ENCODE measurements at places on chromosomes 1 and 21.

GRCh38 chr1:6294890-6295556, 34.1 kb upstream of the GPR153 start:
- DNase-seq = no peak

DNA sequence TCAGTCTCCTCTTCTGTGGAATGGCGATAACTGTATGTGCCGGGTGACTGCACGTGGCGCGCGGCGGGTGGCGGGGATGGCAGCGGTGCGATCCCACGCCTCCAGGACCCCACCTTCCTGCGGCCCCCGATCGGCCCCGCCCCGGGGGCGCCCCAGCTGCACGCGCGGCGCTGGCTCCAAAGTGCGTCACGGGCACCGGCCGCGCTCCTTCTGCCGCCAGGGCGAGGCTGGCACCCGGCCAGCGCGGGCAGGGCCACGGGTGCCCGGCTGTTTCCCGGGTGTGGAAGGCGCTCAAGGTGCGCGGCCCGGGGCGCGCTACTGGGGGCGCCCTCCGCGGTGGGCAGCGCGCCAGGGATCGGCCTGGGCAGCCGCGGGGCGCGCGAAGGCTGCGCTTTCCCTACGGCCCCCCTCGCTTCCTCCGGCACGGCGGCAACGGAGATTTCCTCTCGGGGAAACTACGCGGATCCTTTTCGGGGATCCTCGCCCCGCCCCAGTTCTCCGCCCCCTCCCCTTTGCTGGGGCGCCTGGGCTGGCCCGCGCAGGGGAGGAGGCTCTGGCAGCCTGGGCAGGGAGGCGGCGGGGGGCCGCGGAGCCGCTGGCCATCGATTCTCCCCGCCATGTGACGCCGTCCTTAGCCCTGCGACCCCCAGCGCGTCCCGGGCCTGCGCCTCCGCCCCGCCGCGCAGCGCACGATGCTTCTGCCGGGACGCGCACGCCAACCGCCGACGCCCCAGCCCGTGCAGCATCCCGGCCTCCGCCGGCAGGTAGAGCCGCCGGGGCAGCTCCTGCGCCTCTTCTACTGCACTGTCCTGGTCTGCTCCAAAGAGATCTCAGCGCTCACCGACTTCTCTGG, at the start of gene EVA1C:
EVA1C (plus strand) TSS at position 545 of the 853 bp plus-strand sequence; CDS start at position 693, 148 bp downstream.
- DNase-seq = no peak

- DNase-seq = no peak
Measured at GRCh38 chr1:172054172-172054571, 212.9 kb downstream of the DNM3 start.

- no peak for DNase-seq
Measured at GRCh38 chr1:89594096-89594740, 38.7 kb upstream of the LRRC8C start.

GRCh38 chr1:92538048-92538412, 51.3 kb upstream of the GFI1 start:
- DNase-seq = no peak

GRCh38 chr1:199843861-199844260, 183.6 kb upstream of the NR5A2 start:
- no peak for DNase-seq

DNA sequence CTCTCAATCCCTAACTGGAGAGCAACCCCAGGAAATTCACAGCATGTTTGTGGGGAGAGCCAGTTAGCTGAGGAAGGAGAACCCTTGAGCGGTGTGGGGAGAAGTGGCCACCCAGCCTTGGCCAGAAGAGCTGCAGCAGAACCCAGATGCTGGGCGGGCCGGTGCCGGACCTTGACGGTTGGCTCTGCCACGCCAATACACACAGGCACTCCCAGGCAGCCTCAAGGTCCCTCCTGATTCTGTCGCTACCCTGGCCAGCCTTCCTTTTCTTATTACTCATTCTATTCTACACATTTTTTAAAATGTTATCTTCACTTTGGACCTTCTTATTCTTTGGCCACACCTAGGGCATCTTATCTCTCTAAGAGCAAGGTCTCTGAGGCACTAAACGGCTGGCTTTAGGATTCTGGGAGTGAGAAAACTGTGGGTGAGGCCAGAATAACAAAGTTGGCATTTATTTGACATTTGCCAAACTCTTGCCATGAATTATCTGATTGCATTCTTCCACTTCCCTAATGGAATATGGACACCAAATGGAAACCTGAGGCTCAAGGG, 50.4 kb upstream of the GPR37L1 start:
- no peak for DNase-seq

DNA sequence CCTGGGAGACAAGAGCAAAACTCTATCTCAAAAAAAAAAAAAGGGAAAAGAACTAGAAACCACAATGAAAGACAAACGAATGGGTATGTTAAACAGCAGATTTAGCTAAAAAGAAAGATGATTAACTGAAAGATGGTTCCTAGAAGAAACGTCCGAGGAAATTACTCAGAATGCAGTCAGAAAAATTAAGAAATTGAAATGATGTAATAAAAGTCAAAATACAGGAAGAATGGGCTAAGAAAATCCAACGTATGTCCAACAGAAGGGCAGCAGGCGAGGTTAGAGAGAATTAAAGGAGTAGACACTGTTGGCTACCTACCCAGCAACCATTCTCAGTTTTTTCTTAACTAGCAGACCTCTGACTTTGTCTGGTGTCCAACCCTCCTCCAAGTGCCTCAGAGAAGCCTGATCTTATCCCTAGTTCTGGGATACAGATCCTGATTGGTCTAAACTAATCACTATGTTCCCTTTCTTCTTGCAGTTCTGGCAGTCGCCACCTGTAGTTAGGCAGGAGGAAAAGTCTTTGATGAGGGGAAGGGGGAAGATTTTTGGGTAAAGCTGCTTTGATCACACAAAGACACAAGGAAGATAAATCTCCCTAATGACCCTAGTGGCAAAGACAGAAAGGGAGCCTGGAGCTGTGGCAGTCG, 25.7 kb downstream of the GPR161 start:
- DNase-seq = no peak

DNA sequence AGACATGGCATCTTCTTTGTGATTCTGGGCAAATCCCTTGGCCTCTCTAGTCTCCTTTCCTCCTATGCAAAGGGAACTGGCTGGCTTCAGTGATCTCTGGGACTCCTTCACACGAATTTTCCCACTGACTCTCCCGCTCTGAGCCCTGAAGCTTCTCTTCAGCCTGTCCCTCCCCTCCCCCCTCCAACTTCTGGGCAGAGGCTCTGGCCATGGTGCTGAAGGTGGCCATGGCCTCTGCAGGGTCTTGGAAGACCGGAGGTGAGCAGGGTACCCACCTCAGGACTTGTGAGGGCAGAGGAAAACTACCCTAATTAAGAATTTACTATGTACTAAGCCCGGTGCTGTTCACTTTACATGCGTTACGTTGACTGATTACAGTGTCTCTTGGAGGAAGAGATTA, 29.4 kb upstream of the POU3F1 start:
- no peak for DNase-seq

DNA sequence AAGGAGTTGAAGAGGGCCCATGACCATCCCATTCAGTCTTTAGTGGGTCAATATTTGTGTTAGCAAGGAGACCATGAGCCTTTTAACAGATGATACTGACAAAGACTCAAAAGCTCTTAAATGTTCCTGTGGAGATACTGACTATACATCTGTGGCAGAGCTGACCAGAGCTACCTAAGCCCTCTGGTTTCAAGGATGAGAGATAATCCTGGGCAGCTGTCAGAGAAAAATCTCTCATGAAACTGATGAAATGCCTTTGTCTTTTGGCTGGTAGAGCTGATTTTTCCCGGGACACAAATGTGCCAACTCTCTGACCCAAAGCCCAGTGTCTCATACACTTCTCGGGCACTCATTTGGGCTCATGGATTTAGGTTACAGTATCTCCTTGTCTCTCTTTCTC, 100.9 kb downstream of the XCL2 start:
- DNase-seq = no peak

- no peak for DNase-seq
Measured at GRCh38 chr1:117321680-117322609, 45.3 kb upstream of the MAN1A2 start.

GRCh38 chr1:236516929-236517704, 6.7 kb upstream of the LGALS8 start:
- DNase-seq = no peak

All from NCI-H1048 (cell line).